HFF-Myc (cell line): ENCODE measurements at places on chromosomes 16 and 17.

- no peak for DNase-seq
Measured at GRCh38 chr16:72935896-72936295, 112.0 kb downstream of the ZFHX3 start.

DNA sequence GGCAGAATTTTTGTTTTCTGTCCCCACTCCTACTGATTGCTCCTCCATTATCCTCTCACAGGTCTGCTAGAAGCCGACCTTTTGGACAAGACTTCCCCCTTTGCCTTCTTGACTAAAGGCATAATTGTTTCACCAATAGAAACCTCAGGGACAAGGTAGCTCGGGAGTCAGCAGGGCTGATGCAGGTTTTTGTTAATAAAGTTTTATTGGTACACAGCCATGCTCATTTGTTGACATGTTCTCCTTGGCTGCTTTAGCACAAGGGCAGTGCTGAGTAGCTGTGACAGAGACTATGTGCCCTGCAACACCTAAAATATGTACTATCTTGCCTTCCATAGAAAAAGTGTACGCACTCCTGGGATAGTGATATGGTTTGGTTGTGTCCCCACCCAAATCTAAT is 271.6 kb downstream of the XYLT1 start:
- no peak for DNase-seq

GRCh38 chr17:4580291-4580690 is 4.0 kb upstream of the SMTNL2 start:
- no peak for DNase-seq

DNA sequence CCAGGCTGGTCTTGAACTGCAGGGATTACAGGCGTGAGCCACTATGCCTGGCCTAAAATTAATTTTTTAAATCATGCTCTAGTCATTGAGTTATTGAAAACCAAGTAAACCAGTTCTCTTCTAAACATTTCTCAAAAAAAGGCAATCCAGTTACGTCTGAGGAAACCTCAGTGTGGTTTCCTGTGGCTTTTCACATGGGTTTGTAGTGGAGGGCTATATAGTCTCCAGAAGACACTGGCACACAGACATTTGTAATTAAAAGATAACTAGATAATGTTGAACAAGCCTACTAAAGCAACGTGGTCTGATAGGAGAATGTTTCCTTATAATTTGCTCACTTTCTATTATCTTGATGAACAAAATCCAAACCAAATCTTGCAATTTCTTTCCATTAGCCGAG is 5.2 kb upstream of the TOB1 start:
- DNase-seq = no peak

DNA sequence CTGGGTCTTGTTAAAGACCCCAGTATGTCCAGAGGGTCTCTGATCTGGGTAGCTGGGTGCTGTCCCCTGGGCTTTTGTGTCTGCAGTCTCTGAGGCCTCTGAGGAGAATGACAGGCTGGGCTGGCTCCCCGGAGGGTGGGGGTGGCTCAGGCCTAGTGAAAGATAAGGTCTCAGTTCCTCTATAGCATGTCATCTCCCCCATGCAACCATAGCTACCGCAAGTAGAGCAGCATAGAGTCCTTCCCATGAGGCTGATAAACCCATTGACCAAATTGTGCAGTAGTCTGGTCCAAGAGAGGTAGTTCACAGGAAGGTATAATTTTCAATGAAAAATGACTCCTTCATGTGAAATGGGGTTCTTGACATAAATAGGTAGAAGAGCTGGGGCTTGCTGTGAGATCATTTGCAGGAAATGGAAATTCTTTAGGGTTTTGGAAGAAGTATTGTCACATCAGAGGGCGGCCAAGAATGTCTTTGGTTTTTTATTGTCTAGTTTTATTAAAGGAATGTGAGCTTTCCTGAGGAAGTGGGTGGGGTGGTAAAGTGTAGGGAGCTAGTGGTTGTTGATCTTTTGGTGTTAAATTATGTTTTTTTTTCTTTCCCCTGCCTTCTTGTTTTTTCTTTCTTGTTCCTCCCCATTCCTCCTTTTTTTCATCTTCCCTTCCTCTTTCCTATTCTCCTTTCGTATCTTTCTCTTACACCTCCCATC is 21.0 kb downstream of the SLC7A6OS start:
- no peak for DNase-seq
